ENCODE measurements at places on chromosomes 12 and 14. TPM values are rescaled to one million over a fixed set of nuclear protein-coding genes. Genes with fewer than 3 reads are reported as not detected.

ARF3 gene
- total RNA-seq, result 49.6 TPM

FOXG1 gene
- 0.09 TPM for total RNA-seq

CPNE6 gene
- total RNA-seq, result 0.36 TPM

ANO2 gene
- total RNA-seq, result 17.1 TPM

KRT6C gene
- not detected for total RNA-seq

IL31 gene
- not detected for total RNA-seq

KRT82 gene
- not detected for total RNA-seq

SERPINA12 gene
- not detected for total RNA-seq

CMKLR1 gene
- total RNA-seq, result 1.6 TPM

ACSM4 gene
- total RNA-seq, result not detected

EMP1 gene
- 20.1 TPM for total RNA-seq

FAM90A1 gene
- total RNA-seq, result 0.09 TPM

PLA2G1B gene
- total RNA-seq, result 0.64 TPM

KCNC2 gene
- 20.2 TPM for total RNA-seq

CAPZA3 gene
- not detected for total RNA-seq

MAP1LC3B2 gene
- 1.4 TPM for total RNA-seq

SNRPF gene
- 26.8 TPM for total RNA-seq

KRT71 gene
- 0.18 TPM for total RNA-seq

Data from cerebellum (tissue), 4 donors.